ENCODE measurements at places on chromosomes 4 and X.

DNA sequence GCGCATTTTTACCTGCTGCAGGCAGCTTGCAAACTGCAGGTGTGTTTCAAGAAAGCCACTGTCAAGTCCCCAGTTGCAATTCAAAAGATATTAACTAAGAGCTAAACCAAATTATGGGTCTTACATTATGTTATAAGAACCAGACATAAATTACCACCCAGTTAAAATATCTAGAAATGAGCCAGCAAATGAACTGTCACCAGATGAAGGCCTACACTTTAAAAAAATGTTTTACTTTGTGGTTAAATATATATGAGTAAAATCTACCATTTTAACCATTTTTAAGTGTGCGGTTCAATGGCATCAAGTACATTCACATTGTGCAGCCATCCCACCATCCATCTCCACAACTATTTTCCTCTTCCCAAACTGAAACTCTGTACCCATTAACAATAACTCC, 32.0 kb upstream of the TMEM131L start:
- DNase-seq: no peak

GRCh38 chr4:587671-588350, 11.7 kb upstream of the TMEM271 start:
- no peak for DNase-seq

GRCh38 chr4:186954509-186954908, 230.9 kb upstream of the FAT1 start:
- DNase-seq: no peak

GRCh38 chr4:38131371-38132091, 171.3 kb downstream of the PTTG2 start:
- no peak for DNase-seq

- DNase-seq: peak; percentile 52
Measured at GRCh38 chr4:560731-561291, 15.3 kb downstream of the TMEM271 start.

Data from nucleus accumbens (tissue), 56 donors.